Common myeloid progenitor, CD34-positive (primary cell): ENCODE measurements at places on chromosomes 3 and 15.

- DNase-seq, result peak; percentile 65
Measured at GRCh38 chr3:36868614-36869436, 76.0 kb downstream of the TRANK1 start.

DNA sequence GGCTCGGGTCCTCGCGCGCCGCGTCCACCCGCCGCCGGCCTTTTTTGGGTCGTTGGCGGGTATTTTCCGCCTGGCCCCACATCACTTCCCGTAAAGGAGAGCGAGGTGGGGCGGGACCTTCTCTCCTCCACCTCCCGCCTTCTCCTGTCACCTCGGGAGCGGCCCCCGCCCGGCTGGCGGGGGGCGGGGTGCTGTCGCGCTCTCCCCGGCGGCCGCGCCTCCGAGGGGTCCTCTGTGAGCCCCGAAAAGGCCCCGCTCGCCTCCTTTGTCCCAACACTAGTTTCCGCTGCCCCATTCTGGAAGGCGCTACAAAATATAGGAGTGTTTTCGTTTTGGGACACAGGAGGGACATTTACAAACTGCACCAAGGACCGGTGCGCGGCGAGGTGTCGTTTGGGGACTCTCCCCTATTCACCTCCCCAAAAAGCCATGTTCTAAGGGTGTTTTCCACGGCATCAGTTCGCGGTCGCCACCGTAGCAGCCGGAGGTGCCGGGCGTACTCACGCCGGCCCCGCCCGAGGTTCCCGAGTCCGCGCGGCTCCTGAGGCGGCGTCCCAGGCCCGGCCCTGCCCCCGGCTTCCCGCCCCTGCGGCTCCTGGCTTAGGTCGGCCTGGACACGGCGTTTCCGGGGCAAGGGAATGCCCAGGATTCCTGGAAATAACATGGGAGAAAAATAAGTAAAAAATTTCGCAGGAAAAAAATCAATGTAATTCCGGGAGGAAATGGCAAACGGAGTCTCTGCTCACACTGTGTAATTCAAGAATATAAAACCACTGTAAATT lies at the start of gene RAB27A:
Gene RAB27A (minus strand): TSS at position 68 of the 782 bp plus-strand sequence. CDS start 54,879 bp downstream, outside the sequence.
- DNase-seq, result peak; percentile 85

DNA sequence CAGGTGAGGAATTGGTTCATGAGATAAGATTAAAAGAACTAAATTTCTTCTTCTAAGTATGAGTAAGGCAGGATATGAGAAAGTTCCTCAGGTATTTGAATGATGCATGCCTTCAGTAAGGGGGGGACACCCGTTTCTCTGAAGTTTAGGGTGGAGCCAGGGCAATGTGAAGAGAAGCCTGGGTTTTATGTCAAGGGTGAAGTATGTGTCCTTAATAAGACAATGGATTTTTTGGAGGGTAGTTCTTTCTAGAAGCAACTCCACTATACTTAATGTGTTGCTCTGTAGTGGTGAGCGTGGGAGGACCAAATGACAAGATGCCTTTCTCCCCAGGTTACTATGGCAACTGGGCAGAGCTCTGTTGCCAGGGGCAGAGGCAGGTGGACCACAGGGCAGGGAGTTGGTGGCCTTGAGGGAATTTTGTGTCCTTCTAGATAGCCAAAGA lies 44.0 kb downstream of the PHLDB2 start:
- no peak for DNase-seq

DNA sequence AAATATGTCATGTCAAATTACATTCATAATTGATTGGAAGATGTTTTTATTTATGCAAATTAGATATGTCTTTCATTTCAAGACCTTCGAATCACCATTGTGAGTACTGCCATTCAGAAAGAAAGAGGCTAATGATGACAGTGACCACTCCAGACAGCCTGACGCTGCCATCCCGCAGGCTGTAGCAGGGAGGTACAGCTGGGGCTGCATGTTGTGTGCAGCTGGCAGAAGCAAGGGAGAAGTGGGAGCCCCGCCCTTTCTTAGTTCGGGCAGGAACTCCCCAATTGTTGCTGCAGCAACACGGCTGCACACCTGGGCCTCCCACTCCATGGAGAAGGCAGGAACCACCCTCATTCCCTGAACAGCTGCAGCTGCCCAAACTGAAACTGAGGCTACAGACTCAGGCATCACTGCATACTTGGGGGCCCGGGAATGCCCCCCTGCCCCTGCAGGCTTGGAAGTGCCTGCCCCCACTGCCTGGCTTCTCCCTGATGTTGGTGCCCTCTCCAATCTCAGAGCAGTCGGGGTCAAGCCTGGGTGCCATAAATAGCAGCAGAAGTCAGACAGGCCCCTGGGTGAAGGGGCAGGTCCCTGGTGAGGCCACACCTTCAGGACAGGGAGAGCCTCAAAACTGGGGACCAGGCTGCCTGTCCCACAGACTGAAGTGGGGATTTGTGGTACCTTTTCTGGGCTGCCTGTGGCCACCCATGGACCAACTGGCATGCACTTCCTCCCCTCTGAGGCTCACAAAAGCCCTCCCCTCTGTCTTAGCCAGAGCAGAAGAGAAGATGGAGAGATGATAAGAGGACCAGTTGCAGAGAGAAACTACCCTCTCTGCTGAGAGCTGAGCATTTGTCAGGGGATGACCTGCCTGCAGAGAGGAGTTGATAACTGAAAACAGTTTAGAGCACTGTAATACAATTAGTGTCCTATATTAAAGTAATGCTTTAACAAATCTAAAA lies 964.6 kb downstream of the SI start:
- DNase-seq, result no peak

GRCh38 chr3:101193957-101194356 lies 126.4 kb downstream of the IMPG2 start:
- DNase-seq, result no peak

DNA sequence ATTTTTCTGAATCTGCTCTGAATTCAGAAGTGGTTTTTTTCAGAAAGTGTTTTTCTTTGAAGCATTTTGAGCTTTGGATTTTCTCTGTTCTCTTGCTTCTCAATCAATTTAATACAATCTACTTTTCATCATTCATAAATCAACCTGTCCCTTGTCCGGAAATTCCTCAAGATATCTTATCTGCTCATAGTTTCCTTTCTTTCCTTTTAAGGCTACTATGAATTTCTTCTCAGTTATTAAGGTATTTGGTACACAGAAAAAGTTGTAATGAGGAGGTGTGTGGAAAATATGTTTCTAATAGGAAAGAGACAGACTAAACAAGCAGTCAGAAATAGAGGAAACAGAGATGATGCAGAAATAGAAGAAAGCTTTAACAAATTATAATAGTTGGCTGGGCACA lies 14.4 kb downstream of the CGGBP1 start:
- no peak for DNase-seq
